NCI-H1436 treated with DMSO at 0.1 percent for 48 hours (cell line): ENCODE measurements at places on chromosomes 16 and 17.

- DNase-seq, result no peak
These were observed 155.6 kb downstream of the GRIN2A start for GRCh38 chr16:10026593-10026992.

DNA sequence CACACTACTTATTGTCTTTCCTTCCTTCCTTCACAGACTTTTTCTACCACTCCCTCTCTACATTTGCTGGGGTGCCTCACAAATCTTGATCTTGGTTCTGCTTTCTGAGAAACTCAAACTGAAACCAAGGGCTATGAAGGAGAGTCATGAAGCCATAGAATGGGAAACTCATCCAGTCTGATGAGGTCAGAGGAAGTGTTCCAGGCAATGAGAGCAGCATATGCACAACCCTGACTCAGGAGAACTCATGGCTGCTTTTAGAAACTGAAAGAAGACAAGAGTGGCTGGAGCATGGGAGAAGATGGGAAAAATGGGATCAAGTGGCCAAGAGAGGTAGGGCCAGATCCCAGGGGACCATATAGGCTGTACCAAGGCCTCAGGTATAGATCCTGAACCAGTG, 130.0 kb upstream of the TOX3 start:
- DNase-seq, result no peak

- no peak for DNase-seq
These were observed 966 bp downstream of the MIEN1 start for GRCh38 chr17:39729280-39729851.

GRCh38 chr16:64990101-64990500, 131.8 kb downstream of the CDH11 start:
- DNase-seq, result no peak
